A172 (cell line): ENCODE measurements at places on chromosomes 6 and 20. TPM values are rescaled to one million over a fixed set of nuclear protein-coding genes. Genes with fewer than 3 reads are reported as not detected.

The FBXO30 gene
- 7.2 and 8.6 TPM in 2 replicates for total RNA-seq

The KCNK15 gene
- 0.62 TPM in 1 of 2 replicates, not detected in the other for total RNA-seq

The VGLL2 gene
- not detected in 2 replicates for total RNA-seq

The TMEM244 gene
- total RNA-seq = not detected in 2 replicates

The TSPYL1 gene
- 71.0 and 80.4 TPM in 2 replicates for total RNA-seq

The C20orf144 gene
- total RNA-seq = 0.05 TPM in 1 of 2 replicates, not detected in the other

The DSP gene
- total RNA-seq = 39.5 and 40.9 TPM in 2 replicates
